ENCODE measurements at places on chromosomes 2 and 18. TPM values are rescaled to one million over a fixed set of nuclear protein-coding genes. Genes with fewer than 3 reads are reported as not detected.

DNA sequence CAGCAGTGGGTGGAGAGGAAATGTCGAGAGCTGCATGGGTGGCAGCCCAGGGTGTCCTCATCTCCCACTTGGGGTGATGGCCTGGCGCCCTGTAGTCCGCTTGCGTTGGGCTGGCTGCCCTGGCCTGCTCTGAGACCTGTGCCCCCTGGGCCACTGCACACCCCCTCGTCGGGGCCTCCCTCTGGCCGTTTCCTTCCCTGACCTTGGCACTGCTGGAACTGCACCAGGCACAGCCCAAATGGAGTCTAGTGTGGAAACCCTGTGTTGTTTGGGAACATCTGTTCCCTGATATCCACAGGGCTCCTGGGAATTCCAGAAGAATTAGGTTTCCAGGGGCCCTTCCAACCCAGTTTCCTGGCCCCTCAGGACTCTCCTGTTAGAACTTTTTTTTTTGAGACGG is 13.9 kb downstream of the EFHD1 start:
- DNase-seq: no peak

CHRND gene
- polyA plus RNA-seq: 0.65 TPM

DNA sequence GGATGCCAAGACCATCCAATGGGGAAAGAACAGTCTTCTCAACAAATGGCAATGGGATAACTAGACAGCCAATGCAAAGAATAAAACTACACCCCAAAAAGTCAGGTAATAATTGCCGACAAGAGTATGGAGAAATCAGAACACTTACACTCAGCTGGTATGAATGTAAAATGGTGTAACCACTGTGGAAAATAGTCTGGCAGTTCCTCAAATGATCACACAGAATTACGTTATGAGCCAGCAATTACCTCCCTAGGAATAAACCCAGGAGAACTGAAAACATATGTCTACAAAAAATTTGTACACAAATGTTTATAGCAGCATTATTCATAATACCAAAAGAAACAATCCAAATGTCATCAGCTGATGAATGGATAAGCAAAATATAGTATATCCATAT is 8.8 kb downstream of the IWS1 start:
- DNase-seq: no peak

- DNase-seq: no peak
Observed at GRCh38 chr2:236718207-236718992, 148.8 kb downstream of the ACKR3 start.

DNA sequence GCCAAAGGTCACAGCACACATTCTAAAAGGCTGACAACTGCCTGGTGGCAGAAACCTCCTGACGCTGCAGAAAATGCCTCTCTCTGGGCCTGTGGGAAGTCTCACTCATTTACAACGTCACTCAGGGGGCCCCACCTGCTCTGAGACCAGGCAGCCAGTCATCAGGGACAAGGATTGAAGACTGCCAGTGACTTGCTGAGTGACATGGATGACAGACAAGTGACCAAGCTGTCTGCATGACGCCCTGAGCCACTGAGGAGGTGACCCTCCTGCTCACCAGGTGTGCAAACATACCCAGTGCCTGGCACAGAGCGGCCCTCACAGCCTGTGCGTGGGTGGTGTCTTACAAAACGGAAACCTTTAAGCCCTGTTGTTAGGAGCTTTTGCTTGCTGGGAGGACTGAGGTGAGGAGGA is 392.4 kb downstream of the TNS1 start:
- DNase-seq: no peak

All from right renal pelvis (tissue), 4 donors.